CD4-positive, alpha-beta T cell treated with Interleukin-17A for 1 hour (primary cell): ENCODE measurements at places on chromosomes 3 and 15.

- DNase-seq: no peak
Observed at GRCh38 chr3:101675709-101676215, 1.2 kb downstream of the ZBTB11 start.

DNA sequence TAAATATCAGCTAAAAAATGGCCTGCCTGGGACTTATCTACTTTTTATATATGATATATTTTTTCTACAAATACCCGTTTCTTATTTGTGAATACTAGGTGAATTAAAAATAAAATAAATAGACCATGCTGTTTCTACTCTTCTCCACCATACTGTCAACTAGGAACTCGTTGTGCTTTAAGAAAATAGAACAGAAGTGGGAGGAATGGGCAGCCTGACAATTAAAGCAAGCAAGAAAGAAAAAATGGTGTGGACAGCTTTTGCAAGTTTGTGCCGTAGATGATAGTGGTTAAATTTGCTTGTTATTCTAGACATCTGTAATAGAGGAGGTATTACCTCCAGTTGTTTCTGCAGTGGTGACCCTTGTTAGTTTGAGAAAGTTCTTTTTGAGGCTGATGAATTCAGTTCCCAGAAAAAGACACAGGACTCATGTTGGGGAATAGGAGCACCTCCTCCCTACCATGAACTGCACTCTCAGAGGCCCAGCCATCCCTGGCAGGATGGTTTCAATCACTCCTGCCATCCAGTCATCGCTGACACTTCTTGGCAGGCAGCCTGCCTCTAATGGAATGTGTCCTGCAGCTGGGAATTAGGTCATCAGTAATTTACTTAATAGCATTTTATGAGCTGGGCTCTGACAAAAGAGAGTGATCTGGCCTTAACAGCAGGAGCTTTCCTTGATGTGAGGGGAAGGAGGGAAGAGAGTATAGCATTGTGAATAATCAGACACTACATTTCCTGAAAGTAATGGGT is 105.0 kb upstream of the GAP43 start:
- no peak for DNase-seq

DNA sequence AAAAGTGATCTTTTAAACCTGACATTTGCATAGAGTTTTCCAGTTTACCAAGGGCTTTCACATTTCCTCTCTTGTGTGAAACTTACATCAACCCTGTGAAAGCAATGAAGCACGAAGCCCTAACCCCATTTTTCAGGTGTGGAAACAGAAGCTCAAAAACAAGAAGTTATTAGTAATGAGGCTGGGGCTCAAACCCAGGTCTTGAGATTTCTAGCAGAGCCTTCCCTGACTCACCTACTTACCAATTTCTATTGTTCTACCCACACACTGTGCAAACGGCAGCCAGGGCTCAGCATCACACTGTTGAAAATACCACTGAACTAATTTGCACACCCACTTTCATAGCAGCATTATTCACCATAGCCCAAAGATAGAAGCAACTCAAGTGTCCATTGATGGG is 117.8 kb upstream of the IGF1R start:
- no peak for DNase-seq

GRCh38 chr3:15929944-15930571 is 132.3 kb upstream of the ANKRD28 start:
- no peak for DNase-seq

DNA sequence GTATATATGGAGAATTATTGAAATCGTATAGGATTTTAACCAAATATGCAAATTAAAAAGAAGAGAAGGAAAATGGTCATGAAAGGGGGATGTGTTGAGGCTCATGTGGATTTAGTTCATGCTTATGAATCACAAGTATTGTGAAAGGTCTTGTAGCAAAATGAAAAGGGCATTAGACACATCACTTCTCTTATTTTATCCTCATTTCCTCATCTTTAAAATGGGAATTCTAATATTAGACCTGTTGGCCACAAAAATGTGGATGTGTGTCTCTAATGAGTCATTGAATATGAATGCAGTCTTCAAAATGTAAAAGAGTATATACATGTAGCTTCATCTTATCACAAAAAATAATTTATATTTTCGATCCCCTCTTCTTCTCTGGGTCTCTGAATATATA is 14.9 kb upstream of the ALCAM start:
- no peak for DNase-seq
